ENCODE measurements at places on chromosomes 3 and 15. TPM values are rescaled to one million over a fixed set of nuclear protein-coding genes. Genes with fewer than 3 reads are reported as not detected.
A peak's percentile ranks its signal among the peaks of the same experiment; 100 is the strongest.

The GABRG3 gene
- total RNA-seq = not detected

The PLSCR5 gene
- total RNA-seq = not detected

The MGA gene
- total RNA-seq = 39.4 TPM

The DUSP7 gene
- total RNA-seq = 11.3 TPM

The CLDN18 gene
- 0.40 TPM for total RNA-seq

The CISH gene
- total RNA-seq = 3.4 TPM

The ADAMTS7 gene
- 2.1 TPM for total RNA-seq

The SMCO1 gene
- not detected for total RNA-seq

The COL6A5 gene
- not detected for total RNA-seq

The SERPINI2 gene
- 1.2 TPM for total RNA-seq

The MNS1 gene
- total RNA-seq = 0.45 TPM

The LRRIQ4 gene
- not detected for total RNA-seq

The GOLGA6L7 gene
- total RNA-seq = not detected

The MORC1 gene
- total RNA-seq = not detected

- no peak for DNase-seq
Measured at GRCh38 chr3:151403246-151403645, 18.7 kb upstream of the P2RY12 start.

GRCh38 chr3:48047841-48048464 is 31.7 kb upstream of the MAP4 start:
- no peak for DNase-seq

GRCh38 chr3:194392576-194392975 is 6.5 kb downstream of the GP5 start:
- no peak for DNase-seq

- no peak for DNase-seq
Measured at GRCh38 chr15:42528970-42529369, 19.6 kb downstream of the LRRC57 start.

DNA sequence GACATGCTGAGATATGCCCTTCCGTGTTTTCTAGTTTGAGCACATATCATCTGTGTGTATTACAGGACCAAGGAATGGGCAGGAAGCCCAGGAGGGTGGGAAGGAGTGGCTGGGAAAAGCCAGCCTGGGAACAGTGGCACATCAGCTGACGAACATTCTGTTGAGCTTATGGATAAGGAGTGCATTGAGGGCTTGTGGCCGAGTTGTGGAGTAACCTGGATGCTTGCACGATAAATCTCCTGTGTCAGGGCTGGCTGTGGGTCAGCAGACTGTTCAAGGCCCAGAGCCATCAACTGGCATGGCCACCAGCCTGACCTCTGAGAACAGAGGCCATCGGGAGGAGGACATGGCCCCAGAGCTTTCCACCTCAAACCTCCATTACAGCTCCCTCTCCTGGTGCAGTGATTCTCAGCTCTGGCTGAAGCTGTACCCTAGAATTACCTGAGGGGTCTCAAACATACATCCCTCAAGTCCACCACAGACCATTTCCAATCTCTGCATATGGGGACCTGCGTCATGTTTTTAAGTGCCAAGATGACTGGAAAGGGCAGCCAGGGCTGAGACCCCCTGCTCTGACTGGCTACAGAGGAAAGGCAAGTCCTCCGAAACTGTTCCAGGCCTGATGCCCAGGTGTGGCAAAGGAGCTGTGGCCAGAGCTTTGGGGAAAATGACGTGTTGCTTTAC is 4.8 kb upstream of the VILL start:
- no peak for DNase-seq

DNA sequence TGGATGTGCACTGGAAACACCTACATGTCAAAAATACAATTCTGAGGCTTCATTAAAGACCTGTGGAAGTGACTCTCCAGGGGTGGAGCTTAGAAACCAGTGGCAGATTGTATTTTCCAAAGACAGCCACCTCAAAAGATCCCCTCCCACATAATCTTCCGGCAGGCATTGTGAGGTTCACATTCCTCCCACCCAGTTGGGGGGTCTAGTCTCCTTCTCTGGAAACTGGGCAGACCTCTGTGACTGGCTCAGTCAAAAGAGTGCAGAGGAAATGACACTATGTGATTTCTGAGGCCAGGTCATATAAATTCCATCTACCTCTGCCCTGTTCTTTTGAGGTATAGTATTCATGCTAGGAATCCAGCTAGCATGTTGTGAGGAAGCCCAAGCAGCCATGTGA is 1.9 kb upstream of the CFAP92 start:
- DNase-seq = no peak

DNA sequence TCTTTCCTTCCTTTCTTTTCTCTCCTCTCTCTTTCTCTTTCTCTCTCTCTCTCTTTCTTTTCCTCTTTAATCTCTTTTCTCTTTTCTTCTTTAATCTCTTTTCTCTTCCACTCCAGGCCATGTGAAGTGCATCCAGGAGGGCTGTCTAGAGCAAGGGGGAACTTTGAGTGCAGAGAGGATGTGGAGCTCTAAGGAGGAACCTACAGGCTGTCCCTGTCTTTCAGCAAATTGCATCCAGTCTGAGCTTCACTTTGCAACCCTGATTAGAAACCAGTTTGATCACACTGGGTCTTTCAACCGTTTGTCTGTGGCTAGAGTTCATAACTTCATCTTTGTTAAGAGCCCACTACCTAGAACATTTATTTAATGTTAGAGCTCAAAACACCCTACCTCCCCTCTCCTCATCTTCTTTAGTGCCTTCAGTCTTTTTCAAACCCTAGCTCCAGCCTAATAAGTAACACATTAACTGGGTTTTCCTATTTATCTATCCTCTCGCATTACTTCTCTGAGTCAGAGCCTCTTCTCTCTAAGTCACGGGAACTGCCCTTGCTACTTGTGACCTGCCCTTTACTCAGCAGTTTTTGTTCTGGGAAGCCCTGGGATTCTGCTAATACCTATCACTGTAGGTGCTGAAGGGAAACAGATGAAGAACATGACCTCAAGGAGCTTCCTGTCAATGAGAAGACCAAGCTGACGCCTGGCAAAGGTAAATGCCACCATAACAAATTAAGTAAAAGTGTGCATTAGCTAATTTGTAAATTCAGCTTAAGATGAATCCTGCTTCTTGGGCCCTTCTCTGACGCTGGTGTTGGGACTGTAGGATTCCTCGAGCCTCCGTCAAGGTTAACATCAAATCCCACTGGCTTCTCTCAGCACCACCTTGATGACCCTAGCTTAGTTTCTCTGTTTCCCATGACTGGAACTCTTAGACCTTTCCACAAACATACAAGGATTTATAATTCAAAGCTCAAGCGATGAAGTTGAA is at the start of gene GCNT3:
Gene GCNT3, plus strand, starts transcription at position 508 of the 985 bp plus-strand sequence. CDS start 6,456 bp downstream, outside the sequence.
- DNase-seq = no peak

DNA sequence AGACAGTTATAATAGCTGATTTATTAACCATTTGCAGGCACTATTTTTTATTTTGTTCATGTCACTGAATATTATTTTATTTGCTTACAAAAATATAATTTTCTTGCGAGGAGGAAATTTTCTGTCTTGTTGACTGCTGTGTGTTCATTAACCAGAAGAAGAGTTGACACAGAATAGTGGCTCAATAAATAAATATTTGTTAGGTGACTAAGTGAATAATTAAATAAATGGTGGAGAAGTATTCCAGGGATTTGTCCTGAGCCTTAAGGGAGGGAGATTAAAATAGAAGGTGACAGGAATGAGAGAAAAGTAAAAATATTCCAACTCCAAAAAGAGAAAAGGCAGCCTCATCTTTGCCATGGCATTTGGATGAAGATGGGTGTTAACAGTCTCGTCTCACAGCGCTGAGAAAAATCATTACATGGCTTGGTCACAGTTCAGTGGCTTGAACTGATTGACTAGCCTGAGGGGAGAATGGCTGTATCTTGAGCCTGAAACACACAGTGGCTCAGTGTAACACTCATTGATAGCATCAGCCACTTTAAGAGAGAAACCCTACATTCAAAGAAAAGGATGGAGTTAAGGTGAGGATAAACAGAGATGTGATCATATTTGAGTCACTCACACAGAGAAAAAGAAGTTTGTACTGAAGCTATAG is 449.9 kb upstream of the NAALADL2 start:
- no peak for DNase-seq

- DNase-seq = peak; percentile 37
Measured at GRCh38 chr3:194672876-194673275, 885 bp upstream of the LSG1 start.

GRCh38 chr3:113454057-113454456 is 12.8 kb upstream of the CFAP44 start:
- DNase-seq = no peak

DNA sequence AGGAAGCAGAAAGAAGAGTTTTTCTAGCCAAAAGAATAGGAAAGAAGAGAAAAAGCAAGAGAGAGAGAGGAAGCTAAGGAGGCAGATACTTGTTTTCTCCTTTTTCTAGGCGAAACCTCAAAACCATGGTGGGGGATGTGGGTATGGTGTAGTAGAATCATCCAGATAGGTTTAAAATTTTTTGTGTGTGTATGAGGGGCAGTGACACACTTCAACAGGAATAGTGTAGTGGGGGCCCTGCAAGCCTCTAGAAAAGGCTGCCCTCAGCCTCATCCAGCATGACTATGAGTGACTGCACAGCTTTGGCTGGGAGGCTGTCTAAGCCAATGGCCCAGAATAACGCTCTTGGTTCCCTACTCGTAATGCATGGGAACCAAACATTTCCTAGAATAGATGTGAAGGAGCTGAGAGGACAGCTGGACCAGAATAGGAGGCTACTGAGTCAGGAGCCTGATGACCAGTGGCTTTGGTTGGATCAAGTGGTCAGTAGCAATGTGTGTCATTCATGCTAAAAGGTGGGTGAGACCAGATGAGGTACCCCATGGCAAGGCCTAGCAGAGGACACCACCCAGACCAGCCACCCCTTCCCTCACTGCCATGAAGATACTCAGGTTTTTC is 24.4 kb downstream of the MOBP start:
- DNase-seq = no peak

- no peak for DNase-seq
Measured at GRCh38 chr3:8451696-8452095, 49.9 kb upstream of the LMCD1 start.

- DNase-seq = no peak
Measured at GRCh38 chr3:172074032-172074431, 34.7 kb downstream of the FNDC3B start.

DNA sequence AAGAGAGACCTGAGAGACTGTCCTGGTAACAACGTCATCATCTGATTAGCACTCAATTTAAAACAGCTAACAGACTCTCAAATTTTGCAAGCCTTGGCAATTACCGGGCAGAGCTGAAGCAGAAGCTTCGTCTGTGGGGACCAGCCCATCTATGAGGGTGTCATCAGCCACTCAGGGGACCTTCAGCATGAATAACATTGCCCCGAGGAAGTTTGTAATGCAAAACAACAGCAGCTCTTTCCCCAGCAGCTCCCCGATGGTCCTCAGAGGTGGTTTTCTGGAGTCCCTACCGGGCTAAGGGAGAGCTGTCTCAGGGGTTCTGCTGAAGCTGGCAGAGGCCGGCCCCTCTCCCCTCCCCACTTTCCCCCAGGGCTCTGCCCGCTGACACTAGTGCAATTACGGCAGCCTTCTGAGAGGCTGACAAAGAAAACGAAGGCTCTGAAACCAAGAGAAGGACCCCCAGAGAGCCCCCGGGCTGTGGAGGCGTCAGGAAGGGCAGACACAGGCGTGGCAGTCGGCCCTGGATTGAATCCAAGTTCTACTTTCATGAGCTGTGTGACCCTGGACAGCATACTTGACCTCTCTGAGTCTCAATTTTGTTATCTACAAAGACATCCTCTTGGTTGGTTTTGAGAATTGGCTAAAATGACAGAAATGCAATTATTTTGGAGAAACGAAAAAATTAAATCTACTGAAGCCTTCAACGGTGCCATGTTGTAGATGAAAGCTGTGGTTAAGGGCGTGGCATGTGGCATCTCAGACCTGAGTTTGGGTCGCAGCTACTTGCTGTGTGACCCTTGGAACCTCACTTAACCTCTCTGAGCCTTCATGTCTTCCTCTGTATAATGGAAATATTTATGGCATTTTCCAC is 102.1 kb upstream of the TLE3 start:
- no peak for DNase-seq

- no peak for DNase-seq
Measured at GRCh38 chr3:136685882-136686281, 66.3 kb downstream of the STAG1 start.

DNA sequence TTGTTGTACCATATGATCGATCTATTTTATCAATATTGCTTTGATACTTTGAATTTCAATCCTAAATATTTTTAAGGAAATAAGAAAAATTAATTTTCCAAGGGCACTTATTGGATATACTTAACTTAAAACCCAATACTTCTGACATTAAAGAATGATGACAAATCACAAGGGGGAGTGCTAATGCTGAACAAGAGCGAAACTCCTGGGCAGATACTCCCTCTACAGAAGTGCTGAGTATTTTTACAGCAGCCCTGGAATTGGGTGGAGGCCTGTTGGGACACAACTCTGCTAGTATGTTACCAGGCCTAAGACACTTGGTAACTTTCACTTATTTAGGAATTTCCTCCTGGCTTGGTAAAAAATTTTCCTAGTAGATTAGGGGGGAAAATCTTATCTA is 46.2 kb downstream of the DENND6A start:
- DNase-seq = no peak

DNA sequence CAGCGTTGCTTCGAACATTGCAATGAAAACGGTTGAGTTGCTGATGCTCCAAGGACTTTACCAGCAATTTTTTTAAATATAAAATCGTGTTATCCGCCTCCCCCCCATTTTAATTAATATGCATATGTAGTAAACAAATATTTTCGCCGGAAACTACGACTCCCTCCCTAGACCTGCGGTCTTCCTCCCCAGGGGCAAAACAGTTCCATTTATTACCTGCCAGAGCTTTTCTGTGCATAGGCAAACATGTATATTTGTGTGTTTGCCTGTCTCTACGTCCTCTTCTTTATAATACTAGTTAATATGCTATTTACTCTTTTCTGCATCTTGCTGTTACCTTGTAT is 593 bp upstream of the RSL24D1 start:
- no peak for DNase-seq

- DNase-seq = no peak
Measured at GRCh38 chr15:47669221-47669620, 48.1 kb upstream of the SEMA6D start.

GRCh38 chr3:47522082-47522987 is 8.8 kb upstream of the ELP6 start:
- DNase-seq = no peak

GRCh38 chr3:101039285-101039684 is 46.1 kb upstream of the ABI3BP start:
- DNase-seq = no peak

DNA sequence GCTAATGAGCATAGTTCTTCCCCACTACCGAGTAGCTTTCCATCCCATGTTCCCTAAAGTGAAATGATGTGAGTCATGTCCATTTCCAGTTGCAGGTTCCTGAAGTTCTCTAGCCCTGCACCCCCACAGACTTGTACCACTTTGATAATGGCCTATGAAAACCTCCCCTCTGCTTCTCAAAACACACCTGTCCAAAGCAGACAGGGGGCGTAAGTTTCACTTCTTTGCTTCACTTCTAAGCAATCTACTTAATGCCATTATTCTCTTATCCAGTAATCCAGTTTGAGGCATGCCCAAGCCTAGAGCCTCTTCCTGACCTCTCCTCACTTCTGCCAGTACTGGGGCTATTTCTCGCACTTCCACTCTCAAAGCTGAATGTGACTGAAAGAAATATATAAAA is 305.1 kb downstream of the IGSF11 start:
- DNase-seq = peak; percentile 34

GRCh38 chr3:169509359-169509758 is 154.2 kb downstream of the MECOM start:
- no peak for DNase-seq

- no peak for DNase-seq
Measured at GRCh38 chr15:73700041-73700842, 16.1 kb downstream of the CD276 start.

Measured in esophagus muscularis mucosa (tissue), 4 donors.